ENCODE measurements at places on chromosomes 1 and 21.

DNA sequence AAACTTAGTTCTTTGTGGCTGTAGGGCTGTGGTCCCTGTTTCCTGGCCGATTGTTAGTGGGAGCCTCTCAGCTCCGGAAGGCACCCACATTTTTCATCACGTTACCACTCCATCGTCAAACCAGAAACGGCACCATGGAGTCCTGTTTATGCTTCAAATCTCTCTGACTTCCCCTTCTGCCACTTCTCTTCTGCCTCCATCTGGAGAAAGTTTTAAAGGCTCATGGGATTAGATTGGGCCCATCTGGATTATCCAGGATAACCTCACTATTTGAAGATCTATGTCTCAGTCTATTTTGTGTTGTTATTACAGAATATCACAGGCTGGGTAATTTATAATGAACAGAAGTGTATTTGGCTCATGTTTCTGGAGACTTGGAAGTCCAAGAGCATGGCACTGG is 19.3 kb upstream of the IL22RA1 start:
- DNase-seq, result no peak

DNA sequence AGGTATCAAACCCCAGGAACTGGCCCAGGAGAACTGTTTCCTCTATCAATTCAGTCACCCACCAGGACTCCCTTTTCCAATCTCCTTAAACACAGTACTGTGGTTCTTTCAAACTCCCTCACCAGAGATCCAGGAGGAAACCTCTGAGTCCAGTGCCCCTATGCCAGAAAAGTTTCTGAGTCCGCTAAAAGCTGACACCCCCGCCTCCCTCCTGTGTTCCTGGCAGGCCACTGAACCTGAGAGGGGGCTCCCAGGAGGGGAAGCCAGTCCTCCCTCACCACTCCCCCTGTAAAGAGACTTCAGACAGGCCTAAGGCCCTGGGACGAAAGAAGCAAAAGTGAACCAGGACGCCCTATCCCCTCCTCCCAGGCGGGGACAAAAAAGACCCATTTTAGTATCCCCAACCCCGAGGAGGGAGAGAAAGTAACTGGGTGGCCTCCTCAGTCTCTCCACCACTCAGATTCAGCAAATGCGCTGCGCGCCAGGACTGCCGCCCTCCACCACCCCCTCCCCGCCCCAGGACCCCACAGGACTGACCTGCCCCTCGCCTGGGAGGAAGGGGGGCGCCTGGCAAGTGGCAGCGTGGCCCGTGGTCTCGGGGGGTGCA is 624 bp downstream of the SLC41A1 start:
- no peak for DNase-seq

DNA sequence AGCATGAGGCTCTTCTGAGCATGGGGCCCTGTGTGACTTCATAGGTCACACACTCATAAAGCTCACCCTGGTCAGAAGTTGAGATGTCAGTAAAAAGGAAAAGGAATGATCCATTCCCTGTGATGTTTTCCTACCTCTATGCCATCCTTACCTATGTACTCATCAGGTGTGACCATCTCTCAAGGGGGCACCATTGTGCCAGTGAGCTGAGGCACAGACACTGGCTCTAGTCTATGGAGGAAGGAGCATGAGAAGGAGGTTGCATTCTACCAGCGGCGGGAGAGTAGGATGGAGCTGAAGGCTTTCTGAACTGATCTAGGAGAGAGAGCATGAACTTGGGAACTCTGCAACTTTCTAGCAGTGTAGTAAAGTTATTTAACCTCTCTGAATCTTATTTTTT is 65.8 kb upstream of the RGL1 start:
- no peak for DNase-seq

DNA sequence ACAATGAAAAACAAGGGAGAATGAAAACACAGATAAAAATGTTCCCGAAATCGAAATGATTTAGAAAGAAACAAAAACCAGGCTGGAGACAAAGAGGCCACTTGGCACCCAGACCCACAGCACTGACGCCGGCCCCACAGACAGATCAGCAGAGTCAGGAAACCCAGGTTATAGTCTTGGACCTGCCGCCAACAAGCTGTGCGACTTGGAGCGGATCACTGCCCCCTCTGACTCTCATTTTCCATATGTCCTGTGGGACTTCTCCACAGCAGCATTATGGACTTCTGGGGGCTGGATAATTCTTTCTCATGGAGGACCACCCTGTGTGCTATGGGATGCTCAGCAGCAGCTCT is 72.4 kb downstream of the MATN1 start:
- no peak for DNase-seq

DNA sequence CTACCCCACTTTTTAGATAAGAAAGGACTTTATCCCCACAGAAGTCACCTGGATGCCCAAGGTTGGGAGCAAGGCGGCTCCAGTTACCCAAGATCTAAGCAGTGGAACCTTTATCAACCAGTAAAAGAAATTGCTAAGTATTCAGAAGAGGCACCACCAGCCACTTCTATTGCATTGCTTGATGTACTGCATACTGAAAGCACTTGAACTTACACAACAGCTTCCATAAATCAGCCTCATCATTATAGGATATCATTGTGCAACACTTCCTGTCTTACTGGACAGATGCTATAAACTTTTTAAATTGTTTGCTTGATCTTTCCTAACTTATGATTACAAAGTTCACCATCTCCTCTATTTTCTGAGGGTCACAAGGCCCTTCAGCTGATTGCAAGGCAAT is 642.7 kb upstream of the CXADR start:
- no peak for DNase-seq

- no peak for DNase-seq
These were observed 68.4 kb downstream of the EPHB2 start for GRCh38 chr1:22778862-22779520.

- no peak for DNase-seq
These were observed 34.7 kb downstream of the THRAP3 start for GRCh38 chr1:36258960-36259344.

GRCh38 chr21:21034036-21034435 is 35.8 kb downstream of the NCAM2 start:
- DNase-seq, result no peak

GRCh38 chr1:211701733-211702132 is 26.3 kb upstream of the NEK2 start:
- DNase-seq, result no peak

DNA sequence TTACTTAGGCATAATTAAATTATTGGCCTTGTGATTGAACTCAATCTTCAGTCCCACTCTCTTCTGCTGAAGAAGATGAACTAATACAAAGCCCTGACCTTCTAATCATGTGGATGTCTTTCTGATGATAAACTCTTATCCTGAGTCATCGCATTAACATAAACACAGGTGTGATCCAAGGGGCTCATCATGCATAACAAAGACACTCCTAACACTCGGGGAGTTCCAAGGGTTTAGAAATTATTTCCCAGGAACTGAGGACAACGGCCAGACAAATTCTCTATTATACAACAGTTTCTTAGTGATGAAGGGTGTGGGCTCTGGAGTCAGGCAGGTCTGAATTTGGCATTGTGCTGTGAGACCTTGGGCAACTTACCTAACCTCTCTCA is 18.0 kb downstream of the DUSP10 start:
- no peak for DNase-seq

GRCh38 chr1:201468501-201468843 is 516 bp downstream of the PHLDA3 start:
- DNase-seq, result no peak

DNA sequence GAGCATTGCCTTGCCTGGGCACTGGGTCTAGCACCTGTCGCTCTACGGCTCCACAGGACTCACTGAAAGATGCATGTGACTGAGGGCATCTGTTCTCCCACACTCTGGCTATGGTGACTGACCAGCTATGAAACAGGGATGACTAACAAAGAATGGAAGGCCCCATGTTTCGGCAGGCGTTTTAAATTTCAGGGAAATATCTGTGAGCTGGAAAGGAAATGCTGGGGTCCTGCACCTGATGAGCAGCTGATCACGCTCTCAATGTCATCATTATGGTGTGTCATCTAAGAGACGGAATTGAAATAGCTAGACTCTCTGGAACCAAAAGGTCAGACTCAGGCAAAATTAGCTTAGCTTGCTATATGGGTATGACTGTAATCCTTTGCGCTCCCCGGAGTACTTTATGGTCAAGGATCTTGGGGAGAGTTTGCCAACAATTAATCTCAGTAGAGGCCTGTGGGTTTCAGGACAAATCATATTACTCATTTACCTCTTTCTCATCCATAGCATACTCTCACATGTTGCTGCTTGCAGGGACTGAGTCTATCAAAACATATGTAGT is 24.5 kb upstream of the PALMD start:
- no peak for DNase-seq

DNA sequence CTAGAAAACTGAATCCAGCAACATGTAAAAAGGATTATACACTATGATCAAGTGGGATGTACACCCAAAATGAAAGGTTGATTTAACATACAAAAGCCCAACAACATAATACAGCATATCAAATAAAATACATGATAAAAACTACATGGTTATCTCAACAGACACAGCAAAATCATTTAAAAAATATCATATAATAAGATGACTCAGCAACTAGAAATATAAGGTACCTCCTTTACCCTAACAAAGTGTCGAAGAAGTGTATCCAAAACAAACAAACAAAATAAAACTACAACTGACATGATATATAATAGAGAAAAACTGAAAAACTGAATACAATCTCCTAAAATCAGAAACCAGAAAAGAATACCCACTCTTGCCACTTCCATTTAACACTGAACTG is 969.1 kb downstream of the AMY1C start:
- DNase-seq, result no peak

GRCh38 chr1:101284021-101284420 is 47.2 kb downstream of the S1PR1 start:
- DNase-seq, result peak; percentile 57

- no peak for DNase-seq
These were observed 22.5 kb downstream of the MIER1 start for GRCh38 chr1:66947267-66947666.

DNA sequence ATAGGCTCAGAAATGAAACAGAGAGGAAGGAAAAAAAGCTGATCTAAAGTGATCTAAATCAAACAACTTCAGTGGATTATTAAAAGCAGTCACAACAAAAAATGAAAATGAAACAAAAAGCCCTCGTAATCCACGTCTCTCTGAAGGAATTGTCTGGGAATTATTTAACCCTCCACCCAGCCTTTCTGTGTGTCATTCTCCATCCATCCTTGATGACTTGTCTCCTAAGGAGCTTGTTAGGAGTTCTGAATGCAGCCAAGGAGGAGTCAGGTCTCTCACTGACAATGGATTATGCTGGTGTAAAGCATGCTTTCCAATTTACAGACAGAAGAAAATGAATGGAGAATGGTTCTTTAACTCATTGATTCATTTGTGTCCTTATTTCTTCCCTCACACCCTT is 359.3 kb upstream of the RUNX1 start:
- DNase-seq, result no peak

GRCh38 chr21:42063191-42063570 is 7.9 kb upstream of the UMODL1 start:
- peak; percentile 45 for DNase-seq

- DNase-seq, result peak; percentile 25
These were observed 758 bp upstream of the ATAD3B start for GRCh38 chr1:1470626-1471388.

DNA sequence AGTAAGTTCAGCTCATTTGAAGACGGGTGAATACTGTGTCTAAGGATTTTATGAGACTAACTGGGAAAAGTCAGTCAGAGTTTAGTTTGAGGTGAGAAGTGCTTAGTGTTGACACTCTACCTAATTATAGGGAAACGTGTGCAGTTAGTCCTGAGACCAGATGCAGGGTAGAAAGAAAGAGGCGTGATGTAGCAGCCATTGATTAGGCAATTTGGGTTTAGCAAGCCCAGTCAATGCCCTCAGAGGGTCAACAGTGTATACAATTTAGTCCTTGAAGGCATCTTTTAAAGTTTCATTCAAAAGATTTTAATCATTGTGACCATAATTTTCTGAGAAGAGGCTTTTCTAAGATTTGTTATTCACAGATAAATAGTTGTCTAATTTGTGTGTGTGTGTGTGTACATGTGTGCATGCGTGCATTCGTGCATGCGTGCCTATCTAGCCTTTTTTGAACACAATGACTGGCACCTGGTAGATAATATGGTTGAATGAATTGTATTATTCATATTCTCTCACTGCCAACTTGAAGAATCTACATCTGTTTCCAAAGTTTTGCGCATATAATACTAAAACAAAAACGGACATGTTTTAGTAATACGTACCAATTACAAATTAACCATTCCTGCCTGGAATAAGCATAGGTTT is 332.9 kb downstream of the SRGAP2C start:
- DNase-seq, result no peak

- peak; percentile 64 for DNase-seq
These were observed 44.9 kb upstream of the USP24 start for GRCh38 chr1:55259911-55260609.

DNA sequence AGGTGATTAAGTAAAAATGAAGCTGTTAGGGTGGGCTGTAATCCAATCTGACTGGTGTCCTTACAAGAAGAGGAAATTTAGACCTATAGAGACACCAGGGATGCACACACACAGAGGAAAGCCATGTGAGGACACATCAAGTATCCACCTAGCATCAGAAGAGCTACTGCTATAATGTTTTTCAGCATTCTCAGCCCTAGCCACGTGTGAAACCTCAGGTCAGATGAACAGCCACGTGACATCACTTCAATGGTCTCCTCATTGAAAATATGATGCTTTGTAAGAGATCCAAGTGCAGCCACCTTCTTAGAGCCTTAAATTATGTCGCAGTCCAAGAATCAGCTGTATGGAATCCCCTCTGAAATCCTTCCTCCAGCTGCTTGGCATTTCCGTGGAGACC is 65.1 kb downstream of the C1orf87 start:
- DNase-seq, result no peak

- DNase-seq, result no peak
These were observed 118.5 kb upstream of the C1orf174 start for GRCh38 chr1:4018466-4019146.

- DNase-seq, result no peak
These were observed 199.5 kb downstream of the LRRIQ3 start for GRCh38 chr1:73998348-73998959.

DNA sequence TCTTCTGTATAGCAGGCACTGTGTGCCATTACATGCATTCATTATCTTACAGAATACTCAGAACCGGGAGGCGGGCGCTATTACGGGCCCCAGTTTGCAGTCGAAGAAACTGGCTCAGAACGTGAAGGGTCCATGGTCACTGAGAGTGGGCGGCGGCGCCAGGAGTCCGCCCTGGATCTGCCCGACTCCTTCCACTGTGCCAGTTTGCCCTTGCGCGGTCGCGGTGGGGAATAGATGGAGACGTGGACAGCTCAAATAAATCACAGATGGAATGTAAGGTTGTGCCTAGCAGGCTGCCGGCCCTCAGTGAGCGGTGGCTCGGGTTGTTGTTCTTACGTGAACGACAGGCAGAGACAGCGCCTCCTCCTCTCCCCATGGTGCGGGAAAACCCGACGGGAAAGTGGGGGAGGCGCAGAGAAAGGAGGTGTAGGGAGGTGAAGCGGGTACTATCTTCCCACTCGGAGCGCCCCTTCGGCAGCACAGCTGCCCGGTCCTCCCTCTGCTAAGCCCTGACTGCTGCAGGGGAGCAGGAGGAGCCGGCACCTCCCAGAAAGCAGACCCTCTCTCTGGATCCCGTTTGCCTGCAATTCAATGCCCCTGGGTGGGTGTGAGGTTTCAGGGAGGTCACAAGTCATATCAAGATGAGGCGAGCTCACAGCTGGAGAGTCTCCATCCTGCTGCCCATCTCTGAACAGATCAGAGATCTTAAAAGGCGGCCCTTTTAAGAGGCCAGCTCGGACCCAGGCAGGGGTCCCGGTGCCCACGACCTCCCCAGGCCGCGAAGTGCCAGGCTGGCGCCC is 1.1 kb downstream of the COL9A2 start:
- DNase-seq, result peak; percentile 13
